ENCODE measurements at places on chromosomes 2 and 18. TPM values are rescaled to one million over a fixed set of nuclear protein-coding genes. Genes with fewer than 3 reads are reported as not detected.

Gene ACTG2
- 5.6 TPM for polyA plus RNA-seq

Gene PAIP2B
- polyA plus RNA-seq: 13.7 TPM

Gene LDLRAD4
- 5.4 TPM for polyA plus RNA-seq

Gene STK17B
- polyA plus RNA-seq: 2.0 TPM

DNA sequence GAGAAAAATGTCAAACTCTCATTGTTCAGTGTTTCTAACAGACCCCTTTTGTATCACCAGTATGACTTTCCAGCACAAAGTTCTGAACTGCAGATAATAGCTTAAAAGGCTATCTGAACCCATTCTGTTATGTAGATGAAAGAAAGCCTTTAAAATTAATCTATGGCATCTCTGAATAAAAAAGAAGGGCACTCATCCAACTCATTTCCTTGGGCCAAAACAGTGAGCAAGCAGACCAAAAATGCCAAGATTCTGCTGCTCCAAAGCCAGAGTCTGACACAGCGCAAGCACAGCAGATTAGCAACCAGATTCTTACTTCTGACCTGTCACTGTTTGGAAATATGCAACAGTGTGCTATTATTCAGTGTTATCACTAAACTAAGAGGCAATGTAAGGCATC lies 22.6 kb upstream of the ITGA6 start:
- DNase-seq: no peak

GRCh38 chr18:43017622-43018021 lies 97.9 kb downstream of the RIT2 start:
- no peak for DNase-seq

GRCh38 chr18:48896875-48897511 lies 53.8 kb downstream of the SMAD7 start:
- DNase-seq: peak; percentile 56

DNA sequence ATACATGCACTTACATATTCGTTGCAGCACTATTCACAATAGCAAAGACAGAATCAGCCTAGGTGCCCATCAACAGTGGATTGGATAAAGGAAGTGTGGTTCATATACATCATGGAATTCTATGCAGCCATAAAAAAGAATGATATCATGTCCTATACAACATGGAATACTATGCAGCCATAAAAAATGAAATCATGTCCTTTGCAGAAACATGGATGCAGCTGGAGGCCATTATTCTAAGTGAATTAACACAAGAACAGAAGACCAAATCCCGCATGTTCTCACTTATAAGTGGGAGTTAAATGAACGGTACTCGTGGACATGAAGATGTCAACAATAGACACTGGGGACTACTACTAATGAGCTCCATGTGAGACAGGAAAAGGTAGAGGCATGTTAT lies 288.1 kb upstream of the TFPI start:
- DNase-seq: no peak

GRCh38 chr2:134367213-134367612 lies 113.3 kb downstream of the MGAT5 start:
- peak; percentile 31 for DNase-seq

GRCh38 chr18:76161983-76162382 lies 333.1 kb downstream of the ZNF516 start:
- DNase-seq: no peak

DNA sequence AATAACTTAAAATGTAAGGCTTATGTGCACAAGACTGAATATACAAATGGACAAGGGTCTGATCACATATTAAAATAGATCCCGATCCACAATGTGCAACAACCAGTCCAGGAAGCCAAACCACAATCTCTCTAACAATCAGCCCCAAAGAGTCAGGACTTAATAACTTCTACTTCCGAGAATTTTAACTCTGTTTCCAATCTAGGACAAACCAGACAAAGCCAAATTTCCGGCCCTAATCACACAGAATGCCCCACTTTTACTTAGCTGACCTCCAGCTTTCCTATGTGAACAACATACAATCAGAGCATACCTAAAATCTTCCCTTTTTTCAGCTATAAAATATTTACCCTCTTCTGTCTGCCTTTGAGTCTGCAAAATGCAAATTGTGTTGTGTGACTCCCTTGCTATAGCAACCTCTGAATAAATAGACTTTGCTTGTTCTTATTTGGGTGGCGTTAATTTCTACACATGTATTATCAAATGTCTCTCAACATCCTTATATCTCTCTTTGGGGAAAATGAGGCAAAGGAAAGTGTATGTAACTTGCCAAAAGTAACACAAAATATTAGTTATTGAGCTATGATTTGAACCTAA lies 381.9 kb upstream of the MC4R start:
- peak; percentile 12 for DNase-seq

DNA sequence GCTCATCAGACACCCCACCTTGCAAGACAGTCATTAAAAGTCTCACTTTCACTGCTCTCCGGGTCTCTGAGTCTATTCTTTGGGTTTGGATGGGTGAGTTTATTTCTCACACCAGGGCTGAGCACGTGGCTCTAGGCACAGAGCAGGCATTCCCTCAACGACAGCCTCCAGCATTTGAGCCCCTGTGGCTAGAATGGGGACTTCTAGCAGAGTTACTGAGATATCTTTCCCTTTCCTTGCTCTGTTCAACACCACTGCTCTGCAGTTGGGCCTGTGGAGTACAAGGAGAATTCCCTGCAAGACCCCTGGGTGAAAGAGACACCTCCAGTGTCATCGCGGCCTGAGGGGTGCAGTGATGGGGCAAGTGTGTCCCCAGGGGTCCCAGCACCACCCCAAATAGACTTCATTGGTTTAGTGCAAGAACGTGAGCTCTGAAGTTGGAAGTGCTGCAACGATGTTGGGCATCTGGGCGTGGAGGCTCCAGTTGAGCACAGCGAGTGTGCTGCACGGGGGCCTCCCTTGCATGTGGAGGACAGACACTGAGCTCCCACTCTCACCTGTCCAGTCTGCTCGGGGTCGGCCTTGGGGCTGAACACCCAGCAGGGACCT lies 184.1 kb upstream of the HS6ST1 start:
- no peak for DNase-seq

DNA sequence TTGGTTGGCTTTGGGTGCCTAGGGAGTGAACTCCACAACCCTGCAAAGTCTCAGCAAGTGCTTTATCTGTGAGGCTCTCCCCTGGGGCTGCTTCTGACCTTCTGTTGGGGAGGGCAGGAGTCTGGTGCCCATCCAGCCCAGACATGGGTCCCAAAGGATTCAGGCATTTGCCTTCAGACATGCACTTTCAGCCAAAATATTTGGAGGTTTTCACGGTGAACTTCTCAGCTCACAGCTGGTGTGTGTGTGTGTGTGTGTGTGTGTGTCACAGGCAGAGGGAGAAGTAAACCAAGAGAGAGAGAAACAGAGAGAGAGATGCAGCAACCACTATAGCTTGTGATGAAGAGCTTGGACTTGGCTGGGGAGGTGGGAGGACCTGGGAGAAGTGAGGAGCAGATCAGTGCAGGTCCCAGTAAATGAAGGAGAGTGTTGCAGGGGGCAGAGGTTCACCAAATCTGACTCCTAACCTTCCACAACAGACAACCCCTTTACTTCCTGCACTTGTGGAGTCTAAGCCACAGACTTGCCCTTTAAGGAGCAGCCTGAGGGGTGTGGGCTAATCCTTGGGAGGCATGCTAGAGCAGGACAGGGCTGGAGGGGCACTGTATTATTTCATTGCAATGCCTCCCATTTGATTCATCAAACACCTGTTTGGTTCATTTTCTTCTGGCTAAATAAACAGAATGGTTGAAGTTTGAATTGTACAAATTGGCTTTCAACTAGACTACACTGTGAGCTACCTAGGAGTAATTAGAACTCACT lies 14.1 kb downstream of the SLC9A4 start:
- no peak for DNase-seq
